ENCODE measurements at places on chromosomes 4 and X. TPM values are rescaled to one million over a fixed set of nuclear protein-coding genes. Genes with fewer than 3 reads are reported as not detected.

TCEAL1 gene
- 20.1 TPM for total RNA-seq

FGA gene
- total RNA-seq: not detected

TTC29 gene
- total RNA-seq: not detected

TMEM31 gene
- not detected for total RNA-seq

EVC gene
- 50.0 TPM for total RNA-seq

QRFPR gene
- total RNA-seq: not detected

AMTN gene
- 0.13 TPM for total RNA-seq

MAPK10 gene
- total RNA-seq: 8.8 TPM

AVPR2 gene
- not detected for total RNA-seq

HSFX4 gene
- not detected for total RNA-seq

UGT2B10 gene
- total RNA-seq: not detected

TEX13D gene
- total RNA-seq: not detected

ASB12 gene
- total RNA-seq: not detected

DKK2 gene
- not detected for total RNA-seq

FOXP3 gene
- 0.07 TPM for total RNA-seq

FNIP2 gene
- 44.8 TPM for total RNA-seq

HS3ST1 gene
- 0.65 TPM for total RNA-seq

TCEAL2 gene
- total RNA-seq: 0.23 TPM

TBX22 gene
- total RNA-seq: not detected

ITIH6 gene
- total RNA-seq: not detected
